ENCODE measurements at places on chromosomes 11 and 22. TPM values are rescaled to one million over a fixed set of nuclear protein-coding genes. Genes with fewer than 3 reads are reported as not detected.

- H3K27ac ChIP-seq, result no peak overlapping the region
- H3K27me3 ChIP-seq, result no peaks in the 10 kb centered on the region
- no peak overlapping the region for H3K4me3 ChIP-seq
- no peak for DNase-seq
These were observed 5.8 kb downstream of the VSTM5 start for GRCh38 chr11:93844568-93844967.

DNA sequence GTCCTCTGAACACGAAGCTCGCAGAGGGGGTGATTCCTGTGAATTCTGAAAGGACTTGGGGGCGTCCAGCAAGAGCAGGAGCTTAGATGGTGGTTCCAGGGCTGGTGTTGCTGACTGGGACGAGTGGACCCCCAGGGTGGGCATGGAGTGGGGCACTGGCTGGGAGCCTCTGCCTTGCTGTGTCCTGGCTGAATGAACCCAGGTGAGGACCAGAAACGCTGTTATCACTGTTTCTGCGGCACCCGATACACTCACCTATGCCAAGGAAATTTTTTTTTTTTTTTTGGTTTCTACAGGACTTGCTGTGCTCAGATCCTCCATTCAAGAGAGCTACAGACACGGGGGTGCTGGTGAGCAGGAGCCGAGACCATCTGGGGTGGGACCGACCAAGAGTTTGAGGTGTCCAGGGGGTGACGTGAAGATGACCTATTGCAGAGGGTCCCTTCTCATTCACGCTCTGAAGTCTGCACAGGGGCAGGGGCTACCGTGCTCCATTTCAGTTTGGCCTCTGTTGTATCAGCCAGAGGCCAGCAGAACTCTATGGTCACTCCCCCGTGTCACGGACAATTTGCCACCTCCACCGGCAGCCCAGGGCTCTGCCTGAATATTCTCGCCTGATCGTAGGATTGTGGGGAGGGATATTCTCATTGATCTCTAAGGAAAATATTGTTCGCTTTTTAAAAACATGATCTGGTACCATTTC lies 3.6 kb downstream of the SMIM38 start:
- H3K36me3 ChIP-seq, result no peaks in the 10 kb centered on the region
- peak; percentile 57 for DNase-seq
- no peaks in the 10 kb centered on the region for H3K4me1 ChIP-seq
- H3K27ac ChIP-seq, result no peak overlapping the region

DNA sequence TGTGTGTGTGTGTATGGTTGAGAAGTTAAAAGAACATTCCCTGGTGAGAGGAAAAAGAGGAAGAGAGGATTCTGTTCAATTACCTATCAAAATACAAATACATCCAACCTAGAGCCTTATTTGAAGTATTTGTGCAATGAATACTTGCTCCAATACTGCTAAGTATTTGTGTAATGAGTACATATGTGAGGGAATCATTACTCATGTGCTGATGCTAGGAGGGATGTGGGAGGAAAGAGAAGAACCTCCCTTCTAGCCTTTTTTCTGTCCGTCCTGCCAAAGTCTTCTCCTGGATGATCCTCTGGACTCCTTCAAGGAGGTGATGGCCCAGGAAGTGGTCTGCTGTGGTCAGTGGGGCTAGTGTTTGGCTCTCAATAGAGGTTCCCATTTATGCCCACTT lies 36.0 kb upstream of the ACCSL start:
- no peaks in the 10 kb centered on the region for H3K36me3 ChIP-seq
- H3K27ac ChIP-seq, result no peak overlapping the region
- peak; percentile 6 for DNase-seq
- H3K27me3 ChIP-seq, result no peaks in the 10 kb centered on the region
- H3K4me3 ChIP-seq, result no peak overlapping the region

DNA sequence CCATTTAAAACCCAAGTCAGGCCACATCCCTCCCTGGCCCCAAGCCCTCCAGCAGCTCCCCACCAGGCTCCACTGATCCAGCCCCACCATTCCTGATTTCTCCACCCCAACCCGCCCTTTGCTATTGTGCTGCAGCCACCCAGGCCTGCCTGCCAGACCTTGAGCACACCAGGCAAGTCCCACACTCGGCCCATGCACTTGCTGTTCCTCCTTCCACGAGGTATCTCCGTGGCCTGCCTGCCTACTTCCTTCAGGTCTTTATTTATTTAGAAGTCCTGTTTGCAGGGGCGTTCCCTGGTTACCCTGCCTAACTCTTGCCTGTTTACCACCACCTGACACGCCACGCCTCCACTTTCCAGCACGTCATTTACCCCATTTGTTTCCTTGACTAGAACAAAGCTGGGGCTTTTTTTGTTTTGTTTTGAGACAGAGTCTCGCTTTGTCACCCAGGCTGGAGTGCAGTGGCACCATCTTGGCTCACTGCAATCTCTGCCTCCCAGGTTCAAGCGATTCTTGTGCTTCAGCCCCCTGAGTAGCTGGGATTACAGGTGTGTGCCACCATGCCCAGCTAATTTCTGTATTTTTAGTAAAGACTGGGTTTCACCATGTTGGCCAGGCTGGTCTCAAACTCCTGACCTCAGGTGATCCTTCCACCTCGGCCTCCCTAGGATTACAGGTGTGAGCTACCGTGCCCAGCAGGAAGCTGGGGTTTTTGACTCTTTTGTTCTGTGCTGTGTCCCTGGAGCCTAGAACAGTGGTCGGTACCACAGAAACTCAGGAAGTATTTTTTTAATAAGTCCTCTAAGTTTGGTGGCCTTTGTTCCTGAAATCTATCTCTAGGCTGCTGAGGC lies 6.7 kb downstream of the CENPM start:
- no peaks in the 10 kb centered on the region for H3K27me3 ChIP-seq
- H3K4me3 ChIP-seq, result no peak overlapping the region
- DNase-seq, result no peak
- peaks cover 7% of the 10 kb centered on the region for H3K4me1 ChIP-seq
- H3K27ac ChIP-seq, result no peak overlapping the region

DNA sequence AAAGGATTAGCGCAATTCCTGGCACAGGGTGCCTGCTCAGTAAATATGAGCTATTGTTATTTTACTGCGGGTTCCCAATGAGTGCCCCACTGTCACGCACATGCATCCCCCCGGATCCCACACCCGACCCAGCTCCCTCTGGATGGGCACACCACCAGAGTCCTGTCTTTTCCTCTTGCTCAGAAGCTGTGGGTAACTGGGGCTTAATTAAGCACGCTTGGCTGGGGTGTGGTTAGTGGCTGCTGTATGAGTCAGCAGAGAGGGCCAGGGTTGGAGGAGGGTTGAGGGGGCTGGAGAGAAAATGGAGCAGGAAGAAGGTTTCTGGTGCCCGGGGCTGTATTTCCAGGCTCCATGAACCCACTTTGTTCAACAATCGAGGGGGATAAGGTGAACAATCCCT lies 30.3 kb upstream of the NECTIN1 start:
- H3K27me3 ChIP-seq, result no peaks in the 10 kb centered on the region
- H3K27ac ChIP-seq, result no peak overlapping the region
- no peak for DNase-seq

- H3K27ac ChIP-seq, result no peak overlapping the region
- H3K4me3 ChIP-seq, result no peak overlapping the region
- DNase-seq, result no peak
- no peaks in the 10 kb centered on the region for H3K36me3 ChIP-seq
These were observed 516.7 kb downstream of the JRKL start for GRCh38 chr11:96906476-96906875.

DNA sequence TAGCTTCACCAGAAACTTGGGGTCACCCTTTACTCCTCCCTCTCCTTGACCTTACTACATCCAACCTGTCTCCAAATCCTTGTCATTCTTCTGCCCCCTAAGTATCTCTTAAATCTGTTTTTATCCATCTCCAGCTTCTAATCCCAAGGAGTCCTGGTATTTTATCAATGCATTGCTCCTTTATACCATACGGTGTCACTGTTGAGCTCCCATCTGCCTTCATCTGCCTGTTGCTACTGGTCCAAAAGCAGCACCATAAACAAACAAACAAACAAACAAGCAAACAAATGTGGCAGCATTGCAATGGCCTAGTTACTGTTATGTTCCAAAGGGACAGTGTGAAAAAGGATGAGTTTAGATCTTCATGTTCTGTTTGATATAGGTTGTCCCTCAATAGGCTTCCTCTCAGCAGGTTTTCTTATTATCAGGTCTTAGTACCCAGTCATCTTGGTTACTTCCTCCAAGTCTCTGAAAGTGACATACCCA lies 34.2 kb downstream of the DNHD1 start:
- no peaks in the 10 kb centered on the region for H3K4me1 ChIP-seq
- no peak overlapping the region for H3K27ac ChIP-seq
- H3K36me3 ChIP-seq, result peaks cover 4% of the 10 kb centered on the region
- peak; percentile 60 for DNase-seq
- H3K4me3 ChIP-seq, result no peak overlapping the region

- no peak overlapping the region for H3K4me3 ChIP-seq
- no peaks in the 10 kb centered on the region for H3K27me3 ChIP-seq
- peak overlapping the region; percentile 67 for H3K27ac ChIP-seq
- no peaks in the 10 kb centered on the region for H3K36me3 ChIP-seq
- no peak for DNase-seq
These were observed 88.1 kb downstream of the TP53I11 start for GRCh38 chr11:44862558-44863101.

DNA sequence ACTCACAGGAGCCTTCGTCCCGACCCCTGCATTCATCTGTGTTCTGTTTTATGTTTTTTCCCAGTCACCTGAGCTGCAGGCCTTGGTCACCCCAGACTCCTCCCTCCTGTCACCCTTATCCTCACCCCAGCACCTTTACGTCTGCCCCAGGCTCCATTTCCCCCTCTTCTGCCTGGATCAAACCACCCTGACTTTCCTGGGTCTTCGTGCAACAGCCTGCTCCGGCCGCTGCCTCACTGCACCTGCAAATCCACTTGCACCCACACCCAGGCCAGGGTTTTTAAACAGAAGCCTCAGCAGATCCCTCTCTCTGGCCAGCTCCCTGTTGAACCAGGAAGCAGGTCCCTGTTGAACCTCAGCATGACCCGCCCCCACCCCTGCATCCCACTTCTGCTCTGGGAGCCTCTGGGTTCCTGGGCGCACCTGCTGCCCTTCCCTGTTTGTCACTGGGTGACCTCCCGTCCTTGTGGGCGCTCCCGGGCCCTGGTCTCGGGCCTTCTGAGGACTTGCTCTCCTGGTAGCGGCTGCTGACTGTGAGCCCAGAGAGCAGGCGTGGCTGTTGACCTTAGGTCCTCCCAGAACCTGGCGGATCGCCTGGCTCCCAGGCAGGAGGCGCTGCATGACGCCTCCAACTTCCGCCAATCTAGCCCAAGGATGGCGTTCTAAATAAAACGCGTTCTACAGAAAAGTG lies 12.8 kb downstream of the MAPK8IP2 start:
- H3K27ac ChIP-seq, result no peak overlapping the region

DNA sequence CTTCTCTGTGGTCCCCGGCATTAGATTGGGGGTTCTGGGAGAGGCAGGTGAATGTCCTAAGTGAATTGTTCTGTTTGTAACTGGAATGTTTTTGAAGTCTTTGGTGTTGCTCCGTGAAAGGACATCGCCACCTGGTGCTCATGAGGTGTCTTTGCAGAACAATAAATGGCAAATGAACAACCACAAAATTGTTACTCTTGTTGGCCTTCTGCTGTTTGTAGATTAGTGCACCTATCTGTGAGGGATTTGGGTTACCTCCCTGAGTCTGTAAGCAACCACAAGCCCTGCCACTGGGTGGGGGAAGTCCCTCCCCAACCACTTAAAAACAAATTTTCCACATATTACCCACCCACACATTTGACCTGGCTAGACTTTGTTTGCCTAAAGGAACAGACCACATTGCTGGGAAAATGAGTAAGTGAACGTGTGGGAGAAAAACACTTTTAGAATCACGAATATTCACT lies 4.7 kb downstream of the MPEG1 start:
- H3K27me3 ChIP-seq, result no peaks in the 10 kb centered on the region
- no peak overlapping the region for H3K4me3 ChIP-seq
- peaks cover 3% of the 10 kb centered on the region for H3K36me3 ChIP-seq
- peaks cover 6% of the 10 kb centered on the region for H3K4me1 ChIP-seq

DNA sequence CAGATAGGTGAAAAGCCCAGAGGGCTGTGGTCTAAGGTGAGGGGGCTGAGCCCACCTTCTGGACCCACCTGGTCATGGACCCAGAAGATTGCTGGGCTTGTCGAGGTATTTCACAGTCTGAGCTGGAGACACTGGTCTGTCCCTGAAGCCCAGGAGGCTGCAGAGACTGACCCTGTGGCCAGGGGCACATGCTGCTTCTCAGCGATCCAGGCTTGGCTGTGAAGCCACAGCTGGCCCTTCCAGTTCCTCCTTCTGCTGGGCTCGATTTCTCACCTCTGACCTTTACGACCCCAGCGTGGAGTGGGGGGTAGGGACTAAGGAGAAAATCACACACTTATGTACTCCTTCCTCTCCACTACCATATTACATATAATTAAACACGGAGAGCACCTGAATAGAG lies 88.5 kb downstream of the NECTIN1 start:
- no peak overlapping the region for H3K27ac ChIP-seq
- H3K4me3 ChIP-seq, result no peak overlapping the region
- H3K4me1 ChIP-seq, result no peaks in the 10 kb centered on the region
- H3K36me3 ChIP-seq, result no peaks in the 10 kb centered on the region
- no peak for DNase-seq

DNA sequence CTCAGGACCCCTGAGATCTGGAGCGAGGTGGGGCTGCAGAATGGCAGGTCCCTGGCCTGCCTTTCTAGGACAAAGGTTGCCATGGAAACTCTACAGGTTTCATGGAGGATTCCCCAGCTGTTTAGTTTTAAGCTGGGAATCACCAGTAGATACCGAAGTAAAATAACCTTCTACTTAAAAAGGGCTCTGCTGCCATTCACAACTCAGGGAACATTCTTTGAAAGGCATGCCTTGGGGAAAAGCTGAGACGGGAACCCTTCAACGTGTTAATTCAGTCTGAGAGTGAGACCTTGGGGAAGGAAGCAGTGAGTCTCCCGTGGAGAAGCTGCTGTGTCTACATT lies 493.3 kb downstream of the BRD1 start:
- H3K36me3 ChIP-seq, result no peaks in the 10 kb centered on the region
- no peak for DNase-seq
- H3K27me3 ChIP-seq, result no peaks in the 10 kb centered on the region
- no peak overlapping the region for H3K27ac ChIP-seq
- H3K4me3 ChIP-seq, result no peak overlapping the region

- H3K4me1 ChIP-seq, result no peaks in the 10 kb centered on the region
- H3K4me3 ChIP-seq, result no peak overlapping the region
- DNase-seq, result no peak
- peaks cover 2% of the 10 kb centered on the region for H3K36me3 ChIP-seq
These were observed 8.6 kb downstream of the TCN2 start for GRCh38 chr22:30615543-30615954.

GRCh38 chr11:45319077-45319476 lies 32.9 kb upstream of the SYT13 start:
- no peaks in the 10 kb centered on the region for H3K27me3 ChIP-seq
- DNase-seq, result no peak
- no peak overlapping the region for H3K4me3 ChIP-seq
- no peak overlapping the region for H3K27ac ChIP-seq

GRCh38 chr11:132579136-132579535 lies 953.2 kb downstream of the OPCML start:
- H3K4me3 ChIP-seq, result no peak overlapping the region
- no peaks in the 10 kb centered on the region for H3K36me3 ChIP-seq
- H3K27ac ChIP-seq, result no peak overlapping the region

DGAT2 gene
- polyA plus RNA-seq, result 7.0 TPM

SAC3D1 gene
- polyA plus RNA-seq, result 13.4 TPM

CHRNA10 gene
- polyA plus RNA-seq, result 0.39 TPM

TUBA8 gene
- 5.9 TPM for polyA plus RNA-seq

BEST1 gene
- 0.62 TPM for polyA plus RNA-seq

ANKK1 gene
- 0.19 TPM for polyA plus RNA-seq

BACE1 gene
- 11.7 TPM for polyA plus RNA-seq

ART1 gene
- not detected for polyA plus RNA-seq

TMEM45B gene
- 37.5 TPM for polyA plus RNA-seq

SCN4B gene
- polyA plus RNA-seq, result 1.4 TPM

SESN3 gene
- polyA plus RNA-seq, result 5.1 TPM

RAG1 gene
- polyA plus RNA-seq, result 1.4 TPM

DGCR6 gene
- polyA plus RNA-seq, result 3.7 TPM

KRTAP5-9 gene
- polyA plus RNA-seq, result not detected

CCDC85B gene
- polyA plus RNA-seq, result 31.8 TPM

OMP gene
- polyA plus RNA-seq, result not detected

Measured in kidney (tissue), 22 donors.